ENCODE measurements at places on chromosomes 11 and 22.

DNA sequence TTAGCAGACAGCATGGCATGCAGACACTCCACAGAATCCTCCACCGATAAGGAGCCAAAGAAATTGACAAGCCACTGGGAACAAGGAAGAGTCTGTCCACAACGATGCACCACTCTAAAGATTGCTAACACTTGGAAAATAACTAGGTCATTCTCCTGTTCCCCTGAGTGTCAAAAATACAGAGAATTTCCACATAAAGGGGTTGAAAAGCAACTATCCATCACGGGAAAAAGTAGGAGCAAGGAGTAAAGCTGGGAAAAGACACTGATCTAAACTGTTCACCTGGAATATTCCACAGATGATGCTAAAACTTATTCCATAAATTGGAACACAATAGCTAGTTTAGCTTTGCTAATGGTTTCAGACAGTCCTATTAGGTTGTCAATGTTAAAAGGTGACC is 47.0 kb upstream of the SLC25A1 start:
- DNase-seq: no peak

- no peak for DNase-seq
These were observed 59.9 kb downstream of the BBOX1 start for GRCh38 chr11:27100534-27100933.

DNA sequence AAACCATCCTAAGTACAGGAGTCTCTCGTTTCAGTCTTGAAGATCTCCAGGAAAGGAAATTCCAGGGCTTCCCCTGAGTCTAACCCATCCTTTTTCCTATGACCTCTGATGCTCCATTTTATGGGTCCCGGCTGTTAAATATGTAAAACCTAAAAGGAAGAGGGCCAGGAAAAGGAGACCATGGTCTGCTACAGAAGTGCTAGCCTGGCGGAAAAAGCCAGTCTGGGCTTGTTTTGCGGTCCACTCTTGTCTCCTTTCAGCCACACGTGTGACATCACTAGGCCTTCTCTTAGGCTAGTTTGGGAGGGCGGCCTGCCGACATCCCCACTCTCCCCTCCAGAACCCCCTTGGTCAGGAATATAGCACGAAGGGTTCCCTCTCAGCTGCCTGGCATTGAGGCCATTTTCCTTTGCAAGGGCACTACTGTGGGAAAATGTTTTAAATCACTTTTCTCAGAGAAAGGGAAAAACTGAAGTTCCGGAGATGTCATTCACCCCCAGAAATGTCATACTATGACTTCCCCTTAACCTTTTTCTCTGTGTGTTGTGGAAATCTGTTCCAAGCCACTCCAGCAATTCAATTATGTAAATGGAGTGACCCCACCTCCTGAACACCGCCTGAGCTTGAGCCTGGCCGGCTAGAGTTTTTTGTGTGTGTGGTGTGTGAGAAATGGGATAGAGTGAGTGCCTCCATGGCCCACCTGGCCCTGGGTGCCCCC is 86.9 kb downstream of the UBASH3B start:
- no peak for DNase-seq

DNA sequence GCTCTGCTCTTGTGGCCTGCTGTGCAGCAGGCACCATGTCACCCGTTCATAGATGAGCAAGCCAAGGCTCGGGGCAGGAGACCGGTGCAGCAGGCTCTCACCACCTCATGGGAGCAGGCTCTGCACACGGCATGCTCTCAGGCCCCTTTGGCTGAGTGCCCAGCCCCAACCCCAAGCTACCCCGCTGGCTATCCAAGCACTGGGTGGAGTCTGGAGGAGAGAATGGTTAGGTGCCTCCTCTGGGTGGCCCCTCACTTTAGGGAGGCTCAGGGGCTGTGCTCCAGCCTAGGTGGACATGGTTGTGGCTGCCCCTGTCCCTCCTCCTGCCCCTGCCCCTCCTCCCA is 199.9 kb downstream of the IGLL1 start:
- no peak for DNase-seq

- DNase-seq: no peak
These were observed 817 bp downstream of the PANX3 start for GRCh38 chr11:124612045-124612444.

GRCh38 chr11:106241601-106242257 is 164.3 kb downstream of the AASDHPPT start:
- DNase-seq: no peak

DNA sequence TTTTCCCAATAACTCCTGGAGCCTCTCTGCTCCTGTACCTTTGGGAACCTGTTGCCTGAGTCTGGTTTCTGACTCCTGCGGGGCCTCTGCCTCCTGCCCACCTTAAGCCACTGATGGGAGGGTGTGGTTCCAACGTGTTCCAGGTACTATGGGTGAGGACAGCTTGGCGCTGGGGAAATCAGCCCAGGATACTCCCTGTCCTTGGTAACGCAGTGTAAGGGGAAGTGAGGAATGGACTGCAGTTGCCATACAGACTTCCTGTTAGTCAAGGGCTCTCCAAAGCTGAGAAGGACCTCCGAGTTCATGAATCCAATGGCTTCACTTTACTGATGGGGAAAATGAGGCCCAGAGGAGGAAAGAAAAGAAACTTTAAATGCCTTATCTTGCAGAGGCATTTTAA is 1.2 kb upstream of the MARK2 start:
- peak; percentile 12 for DNase-seq

DNA sequence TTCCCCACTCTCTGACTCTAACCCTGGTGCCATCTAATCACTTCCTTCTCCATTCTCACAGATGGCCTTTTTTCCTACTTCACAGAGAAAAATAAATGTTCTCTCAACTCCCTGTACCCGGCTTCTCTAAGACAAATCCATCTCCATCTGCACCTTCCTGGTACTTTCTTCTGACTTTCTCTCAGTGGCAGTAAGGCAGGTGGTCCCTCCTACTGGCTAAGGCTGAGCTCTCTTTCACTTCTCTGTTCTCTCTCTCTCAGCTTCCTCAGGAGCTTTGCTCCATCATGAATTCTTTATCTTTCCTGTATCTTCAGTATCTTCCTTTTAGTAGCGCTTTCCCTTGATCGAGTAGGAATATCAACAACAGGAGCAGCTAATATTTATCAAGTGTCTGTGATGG is 421.6 kb downstream of the TMEM135 start:
- no peak for DNase-seq

DNA sequence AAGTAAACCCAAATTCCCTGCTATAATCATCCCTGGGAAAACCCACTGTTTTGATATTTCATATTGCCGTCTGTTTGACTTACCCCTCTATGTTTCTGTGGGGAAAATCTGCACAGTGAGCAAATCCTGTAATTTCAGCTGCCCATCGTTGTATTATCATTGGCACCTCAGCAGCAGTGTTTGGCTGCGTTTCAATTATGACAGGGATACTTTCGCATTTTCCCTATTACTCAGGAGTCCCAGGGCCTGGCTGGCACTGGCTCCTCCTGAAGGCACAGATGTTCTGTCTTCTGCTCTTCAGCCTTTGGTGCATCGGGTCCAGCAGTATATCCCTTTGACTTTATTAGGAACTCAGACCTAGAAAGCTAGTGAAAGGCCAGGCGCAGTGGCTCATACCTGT is 12.2 kb upstream of the MMP12 start:
- no peak for DNase-seq

DNA sequence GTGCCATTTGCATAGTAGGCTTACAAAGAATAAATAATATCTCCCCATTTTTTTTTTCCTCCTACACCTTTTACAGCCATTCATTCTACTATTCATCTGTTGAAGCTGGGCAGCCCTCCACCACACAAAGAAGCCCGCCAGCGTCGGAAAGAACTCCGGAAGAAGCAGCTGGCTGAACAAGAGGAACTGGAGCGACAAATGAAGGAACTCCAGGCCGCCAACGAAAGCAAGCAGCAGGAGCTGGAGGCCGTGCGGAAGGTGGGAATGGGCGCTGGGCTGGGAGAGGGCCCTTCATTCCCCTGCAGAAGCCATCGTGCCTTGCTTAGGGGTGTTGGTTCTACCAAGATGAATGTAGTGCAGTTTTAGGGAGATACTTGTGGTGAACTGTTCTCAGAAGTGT is 68.6 kb downstream of the SWAP70 start:
- DNase-seq: no peak

DNA sequence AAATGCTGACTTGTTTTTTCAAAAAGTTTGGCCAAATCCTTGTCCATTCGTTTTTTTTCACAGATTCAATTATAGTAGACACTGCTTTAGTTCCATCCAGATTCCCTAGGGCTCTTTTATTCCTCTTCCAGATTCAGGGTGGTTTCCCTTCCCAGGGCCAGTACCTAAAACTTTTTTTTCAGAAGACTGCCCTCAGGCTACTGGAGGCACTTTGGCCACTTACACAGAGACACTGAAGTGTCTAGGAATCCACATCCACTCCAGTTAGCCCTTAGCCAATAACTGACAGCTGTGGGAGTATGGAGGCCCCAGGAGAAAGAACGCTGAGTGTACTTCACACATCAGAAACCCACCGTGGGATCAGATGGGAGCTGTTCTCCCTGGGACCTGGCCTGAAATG is 77.3 kb downstream of the CCDC34 start:
- DNase-seq: no peak

DNA sequence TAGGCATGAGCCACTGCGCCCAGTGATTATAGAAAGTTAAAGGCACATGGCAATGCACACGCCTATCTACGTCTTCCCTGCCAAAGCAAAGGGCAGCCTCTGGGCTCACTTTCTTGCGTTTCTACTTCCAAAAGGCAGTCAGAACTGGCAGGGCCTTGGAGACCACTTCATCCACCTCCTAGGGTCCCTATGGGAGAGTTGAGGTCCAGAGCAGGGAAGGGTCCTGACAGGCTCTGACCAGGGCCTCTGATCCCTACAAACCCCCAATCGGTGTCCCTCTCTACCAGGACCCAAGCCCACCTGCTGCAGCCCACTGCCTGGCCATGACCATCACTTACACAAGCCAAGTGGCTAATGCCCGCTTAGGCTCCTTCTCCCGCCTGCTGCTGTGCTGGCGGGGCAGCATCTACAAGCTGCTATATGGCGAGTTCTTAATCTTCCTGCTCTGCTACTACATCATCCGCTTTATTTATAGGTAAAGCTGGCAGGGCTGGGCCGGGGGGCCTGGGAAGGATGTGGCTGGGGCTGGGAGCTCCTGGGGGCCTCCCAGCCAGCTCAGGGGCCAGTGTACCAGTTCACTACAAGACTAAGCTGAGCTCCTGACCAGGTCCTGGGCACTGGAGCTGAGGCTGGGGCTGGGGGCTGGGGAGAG is 1.5 kb downstream of the BEST1 start:
- no peak for DNase-seq

- DNase-seq: no peak
These were observed 124.5 kb downstream of the COMMD9 start for GRCh38 chr11:36164506-36165250.

DNA sequence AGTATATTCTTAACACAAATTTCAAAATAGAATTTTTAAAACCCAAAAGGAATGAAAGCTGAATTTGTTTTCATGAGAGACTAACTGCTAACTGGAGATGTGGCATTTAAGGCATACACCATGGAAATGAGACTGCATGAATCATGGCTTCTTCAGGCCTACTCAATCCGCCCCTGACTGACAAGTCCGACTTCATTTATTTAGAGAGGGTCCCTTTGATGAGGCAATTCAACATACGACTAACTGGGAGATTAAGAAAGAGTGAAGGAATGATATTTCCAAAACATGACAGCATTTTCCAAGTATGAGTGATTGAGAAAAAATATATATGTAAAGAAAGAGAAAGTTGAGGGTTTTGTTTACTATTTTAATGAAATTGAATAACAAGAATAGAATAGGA is 720.1 kb downstream of the DLG2 start:
- DNase-seq: no peak

- no peak for DNase-seq
These were observed 89.0 kb downstream of the CWC15 start for GRCh38 chr11:94884376-94884775.
